ENCODE measurements at places on chromosomes 2 and 18. TPM values are rescaled to one million over a fixed set of nuclear protein-coding genes. Genes with fewer than 3 reads are reported as not detected.

GRCh38 chr2:233053928-233054784 lies 6.0 kb upstream of the INPP5D start:
- peak; percentile 84 for ATAC-seq

DNA sequence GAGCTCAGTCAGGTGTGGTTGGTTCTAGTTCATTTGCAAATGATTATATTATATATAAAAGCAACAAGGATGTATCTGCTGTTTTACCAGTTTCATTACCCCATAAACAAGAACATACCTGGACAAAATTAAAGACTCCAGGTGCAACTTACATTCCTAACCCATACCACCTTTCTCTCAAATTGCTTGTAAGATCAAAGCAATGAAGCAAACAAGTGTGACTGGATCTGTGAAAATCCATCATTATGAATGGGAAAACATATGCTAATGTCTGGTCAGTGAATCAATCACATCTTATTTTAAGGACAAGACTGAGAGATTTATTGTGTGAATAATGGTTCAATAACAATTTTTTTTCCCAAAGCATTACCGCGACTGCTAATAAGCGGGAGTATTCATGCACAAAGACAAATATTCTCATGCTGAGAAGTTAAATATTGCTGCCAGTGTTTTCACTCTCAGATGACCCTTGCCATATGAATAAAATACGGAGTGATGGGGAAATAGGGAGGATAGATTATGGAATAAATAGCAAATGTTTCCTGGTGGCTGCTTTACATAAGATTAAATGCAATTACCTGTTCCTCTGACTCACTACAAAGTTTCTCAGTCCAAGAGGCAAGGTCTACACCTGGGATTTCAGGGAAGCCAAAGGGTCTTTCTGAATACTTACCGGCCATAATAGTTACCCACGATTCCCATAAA lies 59.3 kb downstream of the WDR75 start:
- no peak for ATAC-seq

DNA sequence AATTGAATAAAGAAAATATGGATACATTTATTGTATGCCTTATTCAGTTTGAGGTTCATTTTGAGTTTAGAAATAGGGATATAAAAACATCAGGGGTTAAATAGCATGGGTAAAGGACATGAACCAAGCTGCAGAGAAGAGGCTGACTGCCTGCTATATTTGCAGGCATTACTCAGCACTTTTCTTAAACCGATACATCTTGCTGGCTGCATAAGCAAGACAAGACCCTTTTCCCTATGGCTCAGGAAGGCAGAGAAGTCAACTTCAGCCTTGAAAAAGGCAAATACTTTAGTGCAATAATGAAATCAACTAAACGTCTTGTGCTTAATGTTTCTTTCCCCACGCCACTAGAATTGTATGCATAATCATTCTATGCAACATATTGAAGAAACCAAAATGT lies 36.4 kb downstream of the SCN1A start:
- ATAC-seq, result no peak

The RFTN2 gene
- total RNA-seq, result 0.29 TPM

The XRCC5 gene
- 391 TPM for total RNA-seq

Data from activated T-helper 17 cell treated with anti-CD3 and anti-CD28 coated beads, Interleukin-2, amount 50 U/mL, for 72 hours (primary cell).